Stimulated activated CD4-positive, alpha-beta T cell treated with anti-CD3 and anti-CD28 coated beads, Interleukin-1b, Interleukin-23, amount 100 ng/mL, for 4 hours (primary cell): ENCODE measurements at places on chromosomes 1 and 21.

DNA sequence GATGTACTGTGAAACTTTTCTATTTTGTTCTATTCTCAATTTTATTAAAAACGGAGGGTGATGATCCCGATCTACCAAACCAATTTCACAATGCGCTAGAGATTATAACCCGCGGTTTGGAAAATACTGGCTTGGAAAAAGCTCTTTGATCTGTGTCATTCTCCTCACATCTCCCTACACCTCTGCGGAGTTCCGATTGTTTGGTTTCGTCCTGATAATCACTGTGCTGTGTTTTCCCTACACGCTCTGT is 536 bp upstream of the ABCD3 start:
- DNase-seq, result no peak

DNA sequence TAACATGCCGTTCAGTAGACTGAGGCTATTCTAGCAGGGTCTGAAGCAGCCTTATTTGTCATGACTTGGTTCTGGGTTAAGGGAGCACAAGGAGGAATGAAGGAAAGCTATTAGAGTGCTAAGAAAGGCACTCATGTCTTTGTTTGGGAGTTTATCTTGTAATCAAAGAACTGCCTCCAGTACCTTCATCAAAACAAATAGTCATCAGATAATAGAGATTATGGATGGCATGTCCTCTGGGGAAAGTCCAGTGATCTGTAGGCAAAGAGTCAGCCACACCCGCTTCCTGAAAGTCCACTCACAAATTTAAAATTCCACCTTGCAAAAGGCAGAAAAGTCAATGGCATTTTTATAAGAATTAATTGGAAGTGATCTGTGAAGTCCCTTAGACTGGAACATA is 56.8 kb downstream of the ESRRG start:
- DNase-seq, result no peak

GRCh38 chr1:28893403-28894102 is 20.8 kb upstream of the EPB41 start:
- no peak for DNase-seq

- no peak for DNase-seq
These were observed 78.6 kb downstream of the ABCA4 start for GRCh38 chr1:94042388-94042787.

- DNase-seq, result no peak
These were observed 471.3 kb downstream of the LMO4 start for GRCh38 chr1:87800006-87800405.

DNA sequence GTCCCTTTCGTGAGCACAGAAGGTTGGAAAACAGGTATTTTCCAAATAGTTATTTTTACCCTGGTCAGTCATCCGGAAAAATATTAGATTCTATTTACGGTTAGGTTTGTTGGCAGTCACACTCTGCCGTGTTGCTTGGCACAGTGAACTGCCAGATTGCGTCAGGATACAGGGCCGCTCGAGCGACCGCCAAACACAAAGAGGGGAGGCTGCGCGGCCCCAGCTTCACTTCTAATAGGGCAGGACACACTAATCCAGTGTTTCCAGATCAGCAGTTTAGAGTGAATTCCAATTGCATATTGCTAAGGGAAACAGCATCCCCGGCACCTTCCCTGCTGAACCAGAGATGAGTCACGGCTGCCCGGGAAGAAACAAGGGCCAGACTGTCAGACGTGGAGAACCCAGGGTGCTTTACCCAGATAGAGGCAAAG is 22.9 kb downstream of the UMODL1 start:
- DNase-seq, result no peak

- DNase-seq, result no peak
These were observed 1.9 kb upstream of the GNB1 start for GRCh38 chr1:1892763-1893120.

- DNase-seq, result no peak
These were observed 67.2 kb upstream of the B3GALNT2 start for GRCh38 chr1:235571482-235571881.

DNA sequence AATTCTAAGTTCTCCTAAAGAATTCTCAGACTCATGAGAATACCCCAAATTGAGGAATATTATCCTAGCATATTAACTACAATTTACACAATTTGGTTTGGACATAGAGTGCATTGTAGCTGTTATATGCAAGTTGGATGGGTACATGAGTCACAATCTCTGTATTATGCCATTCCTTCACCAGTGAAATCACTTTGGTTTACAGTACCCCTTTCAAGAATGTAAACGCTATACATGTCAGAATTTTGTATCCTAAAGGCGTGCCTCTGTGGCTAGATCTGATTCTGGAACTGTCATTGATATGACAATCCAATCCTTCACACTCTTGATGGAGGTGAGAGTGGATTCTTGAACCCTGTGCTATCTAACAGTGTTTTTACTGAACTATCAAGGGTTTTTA is 6.7 kb upstream of the IL10RB start:
- no peak for DNase-seq

DNA sequence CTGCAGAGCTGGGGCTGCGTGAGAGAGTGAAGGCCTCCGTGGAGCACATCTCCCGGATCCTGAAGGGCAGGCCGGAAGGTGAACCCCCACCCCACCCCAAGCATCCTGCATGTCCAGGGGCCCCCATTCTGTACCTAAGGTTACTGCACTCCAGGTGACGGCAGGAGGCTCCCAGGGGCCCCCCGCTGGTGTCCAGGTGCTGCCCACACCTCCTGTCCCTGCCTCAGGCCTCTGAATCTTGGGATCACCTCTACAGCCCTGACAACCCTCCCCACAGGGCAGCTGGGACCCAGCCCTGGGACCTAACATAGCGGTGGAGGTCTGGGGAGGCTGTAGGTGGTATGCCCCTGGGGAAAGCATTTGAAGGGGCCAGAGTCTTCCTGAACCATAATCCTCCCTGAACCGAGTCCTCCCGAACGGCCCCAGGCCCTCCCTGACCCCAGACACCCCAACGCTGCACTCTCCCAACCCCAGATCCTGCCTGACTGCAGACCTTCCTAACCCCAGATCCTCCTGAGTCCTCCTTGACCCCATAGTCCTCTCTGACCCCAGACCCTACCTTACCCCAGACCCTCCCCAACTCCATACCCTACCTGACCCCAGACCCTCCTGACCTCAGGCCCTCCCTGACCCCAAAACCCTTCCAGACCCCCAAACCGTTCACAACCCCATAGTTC is 33.5 kb downstream of the TRIM11 start:
- DNase-seq, result no peak

DNA sequence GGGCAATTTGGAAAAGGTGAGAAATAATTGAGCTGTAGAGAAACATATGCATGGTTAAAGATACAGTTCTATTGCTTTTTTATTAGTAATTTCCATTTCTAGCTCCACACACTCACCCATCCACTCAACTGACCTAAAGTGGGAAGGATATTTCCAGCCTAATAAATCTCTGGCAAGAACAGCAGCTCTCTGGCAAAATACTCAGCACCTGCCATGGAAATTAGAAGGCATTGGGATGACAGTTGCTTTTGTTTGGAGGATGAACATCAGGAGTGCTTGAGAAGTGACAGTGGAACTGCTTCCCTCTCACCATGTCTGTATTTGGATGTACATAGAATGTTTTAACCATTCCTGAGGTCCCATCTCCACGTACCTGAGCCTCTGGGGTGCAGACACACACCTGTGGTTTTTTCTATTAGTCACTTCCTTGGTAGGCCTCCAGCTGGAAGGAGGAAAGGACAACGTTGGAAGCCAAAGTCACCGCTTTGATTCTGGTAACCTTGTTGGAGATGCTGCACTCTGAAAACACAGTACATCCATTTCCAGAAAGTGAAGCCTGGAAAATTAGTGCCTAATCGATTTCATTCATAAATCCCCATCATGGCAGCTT is 62.3 kb upstream of the RUNX1 start:
- DNase-seq, result no peak

DNA sequence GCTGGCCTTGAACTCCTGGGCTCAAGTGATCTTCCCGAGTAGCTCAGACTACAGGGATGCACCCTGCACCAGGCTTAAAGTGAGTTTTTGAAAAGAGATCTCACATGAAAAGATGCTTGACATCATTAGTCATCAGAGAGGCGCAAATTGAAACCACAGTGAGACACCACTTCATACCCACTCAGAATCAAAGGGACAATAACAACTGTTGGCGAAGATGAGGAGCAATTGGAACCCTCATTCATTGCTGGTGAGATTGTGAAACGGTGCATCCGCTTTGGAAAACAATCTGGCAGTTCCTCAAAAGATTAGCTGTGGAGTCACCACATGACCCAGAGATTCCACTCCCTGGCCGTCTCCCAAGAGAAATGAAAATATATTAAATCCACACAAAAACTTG is 122.3 kb downstream of the PGBD5 start:
- DNase-seq, result no peak

DNA sequence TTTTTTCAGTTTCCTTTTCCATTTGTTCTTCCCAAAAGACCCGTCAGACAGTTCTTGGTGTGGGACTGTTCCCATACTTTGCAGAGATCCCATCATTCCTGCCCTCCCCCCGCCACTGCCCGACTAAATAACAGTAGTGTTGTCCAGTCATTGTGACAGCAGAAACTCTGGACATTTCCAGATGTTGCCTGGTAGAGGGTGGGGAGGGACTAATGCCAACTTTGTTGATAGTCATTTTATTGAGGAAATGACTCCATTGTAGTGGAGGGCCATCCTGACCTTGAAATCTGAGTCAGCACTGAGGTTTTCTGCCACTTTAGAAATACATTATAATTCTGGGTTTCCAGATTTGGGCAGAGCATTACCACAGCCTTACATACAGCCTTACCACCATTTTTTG is 85.4 kb downstream of the CEP350 start:
- DNase-seq, result no peak

DNA sequence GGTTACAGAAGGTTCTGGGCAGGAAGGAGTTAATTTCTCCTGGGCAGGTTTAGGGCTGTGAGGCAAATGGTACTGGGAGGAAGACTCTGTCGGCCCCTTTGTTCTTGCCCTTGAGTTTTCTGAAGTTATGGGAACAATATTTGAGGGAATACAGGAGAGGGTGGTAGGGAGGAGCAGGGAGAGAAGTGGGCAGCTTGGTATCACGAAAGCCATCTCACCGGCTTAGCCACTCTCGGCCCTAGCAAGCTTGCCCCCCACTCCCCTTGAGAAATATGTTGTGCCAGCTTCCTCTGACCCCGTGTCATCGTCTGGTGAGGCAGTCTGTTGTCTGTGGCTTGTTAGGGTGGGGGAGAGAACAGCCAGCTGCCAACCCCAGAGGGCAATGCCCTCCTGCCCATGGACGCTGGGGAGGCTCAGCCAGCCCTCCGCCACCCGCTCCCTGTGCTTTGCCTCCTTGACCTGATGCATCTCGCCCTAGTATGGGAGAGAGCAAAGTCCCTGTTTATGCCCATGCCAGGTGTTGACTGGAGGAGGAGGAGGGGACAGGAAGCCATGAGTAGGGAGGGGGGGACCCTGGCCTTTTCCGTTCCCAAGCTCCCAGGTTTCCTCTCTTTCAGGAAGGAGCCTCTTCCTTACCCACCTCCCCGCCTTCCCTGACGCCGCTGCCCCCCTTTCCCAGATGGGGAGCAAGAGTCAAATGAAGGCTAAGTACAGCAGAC is 1.2 kb downstream of the EFNA1 start:
- no peak for DNase-seq

DNA sequence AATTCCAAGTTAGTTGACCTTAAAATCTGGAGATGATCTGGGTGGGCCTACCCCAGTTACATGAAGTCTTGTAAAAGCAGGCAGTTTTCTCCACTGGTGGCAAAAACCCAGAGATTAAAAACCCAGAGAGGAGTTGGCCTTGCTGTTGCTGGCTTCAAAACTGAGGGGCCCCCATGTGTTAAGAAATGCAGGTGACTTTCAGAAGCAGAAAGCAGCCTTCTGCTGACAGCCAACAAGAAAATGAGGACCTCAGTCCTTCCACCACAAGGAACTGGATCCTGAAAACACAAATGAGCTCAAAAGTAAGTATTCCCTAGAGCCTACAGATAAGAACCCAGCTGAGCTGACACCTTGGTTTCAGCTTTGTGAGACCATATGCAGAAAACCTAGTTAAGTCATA is 343.7 kb upstream of the ZRANB2 start:
- no peak for DNase-seq

- DNase-seq, result no peak
These were observed 23.6 kb upstream of the KIRREL1 start for GRCh38 chr1:157969697-157970485.

DNA sequence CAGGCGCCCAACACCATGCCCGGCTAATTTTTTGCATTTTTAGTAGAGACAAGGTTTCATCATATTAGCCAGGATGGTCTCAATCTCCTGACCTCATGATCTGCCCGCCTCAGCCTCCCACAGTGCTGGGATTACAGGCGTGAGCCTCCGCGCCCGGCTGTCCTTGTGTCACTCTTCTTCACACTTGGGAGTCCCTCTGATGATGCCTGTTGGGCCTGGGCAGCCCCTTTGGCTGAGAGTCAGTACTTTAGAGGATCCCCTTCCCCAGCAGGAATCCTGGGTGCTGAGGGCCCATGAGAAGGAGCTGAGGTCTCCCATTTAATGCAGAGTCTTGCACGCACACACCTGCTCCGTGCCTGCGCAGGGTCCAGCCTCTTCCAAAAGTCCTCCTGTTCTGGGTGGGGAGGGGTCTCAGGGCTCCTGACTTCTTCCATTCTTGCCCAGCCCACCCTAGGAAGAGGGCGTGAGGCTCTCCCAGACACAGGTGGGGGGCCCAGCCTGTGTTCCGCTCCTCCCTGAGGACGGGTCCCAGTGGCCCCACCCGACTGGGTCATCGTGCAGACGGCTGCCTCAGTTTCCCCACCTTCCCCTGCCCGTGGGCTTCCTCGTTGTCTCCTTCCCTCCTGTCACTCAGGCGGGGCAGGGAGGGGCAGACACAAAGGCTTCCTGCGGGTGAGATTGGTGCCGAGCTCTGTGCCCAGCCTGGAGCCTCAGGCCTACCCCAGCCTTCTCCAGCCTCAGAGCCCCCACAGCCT is 3.9 kb downstream of the TTLL10 start:
- no peak for DNase-seq

GRCh38 chr1:44939061-44939460 is 47.3 kb downstream of the EIF2B3 start:
- no peak for DNase-seq

- no peak for DNase-seq
These were observed 113.0 kb downstream of the TSEN15 start for GRCh38 chr1:184164536-184164935.

GRCh38 chr1:162712317-162713029 is 78.0 kb upstream of the HSD17B7 start:
- DNase-seq, result no peak
